ENCODE measurements at places on chromosomes 16 and 17.

DNA sequence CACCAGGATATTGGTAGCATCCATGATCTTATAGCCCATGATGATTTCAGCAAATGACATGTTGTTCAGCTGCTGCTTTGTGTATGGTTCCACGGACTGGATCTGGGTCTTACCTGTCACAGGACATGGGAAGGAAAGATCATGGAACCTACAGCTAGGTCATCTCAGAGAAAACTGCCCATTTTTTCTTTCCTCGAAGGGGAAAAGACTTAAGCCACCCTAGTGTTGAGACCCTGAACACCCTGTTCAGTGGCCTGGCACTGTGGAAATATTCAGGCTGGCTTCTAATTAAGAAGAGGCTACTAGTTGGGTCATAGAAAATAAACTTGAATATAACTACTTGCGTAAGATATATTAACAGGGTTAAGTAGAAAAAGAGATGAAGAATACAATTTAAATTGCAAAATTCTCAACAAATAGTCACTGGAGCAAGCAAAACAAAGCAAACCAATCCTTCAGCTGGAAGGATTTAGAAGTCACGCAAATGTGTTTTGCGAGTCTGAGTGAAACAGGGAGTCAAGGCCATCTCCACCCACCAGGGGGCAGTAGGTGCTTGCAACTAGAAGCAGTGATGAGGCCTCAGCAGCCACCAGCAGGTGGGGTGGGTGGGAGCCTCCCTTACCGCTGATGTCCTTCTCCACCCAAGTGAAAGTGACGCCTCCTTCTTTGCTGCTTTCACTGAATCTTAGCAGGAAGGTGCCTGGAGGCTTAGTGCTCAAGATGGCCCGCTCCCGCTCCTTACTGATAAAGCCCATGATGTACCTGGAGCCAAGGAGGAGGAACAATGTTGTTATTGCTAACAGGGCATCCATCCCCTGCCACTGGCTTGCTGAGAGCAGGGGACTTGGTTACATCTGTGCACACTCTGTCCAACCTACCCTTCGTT, 34.3 kb downstream of the STAT5A start:
- DNase-seq, result peak; percentile 90

DNA sequence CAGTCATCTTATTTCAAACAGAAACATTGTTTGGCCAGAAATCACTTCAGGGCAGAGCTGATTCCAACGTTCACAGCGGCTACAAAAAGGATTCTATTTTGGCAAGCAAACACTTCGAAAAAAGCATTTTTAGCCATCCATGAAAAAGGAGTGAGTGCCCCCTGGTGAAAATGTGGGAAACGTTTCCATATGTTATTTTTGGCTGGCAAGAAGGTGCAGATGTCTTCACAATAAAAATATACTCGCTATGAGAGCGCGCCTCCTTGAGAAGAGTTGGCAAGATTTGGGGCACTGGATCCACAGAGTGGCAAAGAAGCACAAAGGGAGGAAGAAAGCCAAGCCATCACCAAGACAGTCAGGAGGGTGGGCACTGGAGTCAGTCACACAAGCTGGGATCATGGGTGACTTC, 191.1 kb downstream of the CHD9NB start:
- no peak for DNase-seq

GRCh38 chr16:67192781-67193361, 916 bp downstream of the E2F4 start:
- DNase-seq, result no peak

DNA sequence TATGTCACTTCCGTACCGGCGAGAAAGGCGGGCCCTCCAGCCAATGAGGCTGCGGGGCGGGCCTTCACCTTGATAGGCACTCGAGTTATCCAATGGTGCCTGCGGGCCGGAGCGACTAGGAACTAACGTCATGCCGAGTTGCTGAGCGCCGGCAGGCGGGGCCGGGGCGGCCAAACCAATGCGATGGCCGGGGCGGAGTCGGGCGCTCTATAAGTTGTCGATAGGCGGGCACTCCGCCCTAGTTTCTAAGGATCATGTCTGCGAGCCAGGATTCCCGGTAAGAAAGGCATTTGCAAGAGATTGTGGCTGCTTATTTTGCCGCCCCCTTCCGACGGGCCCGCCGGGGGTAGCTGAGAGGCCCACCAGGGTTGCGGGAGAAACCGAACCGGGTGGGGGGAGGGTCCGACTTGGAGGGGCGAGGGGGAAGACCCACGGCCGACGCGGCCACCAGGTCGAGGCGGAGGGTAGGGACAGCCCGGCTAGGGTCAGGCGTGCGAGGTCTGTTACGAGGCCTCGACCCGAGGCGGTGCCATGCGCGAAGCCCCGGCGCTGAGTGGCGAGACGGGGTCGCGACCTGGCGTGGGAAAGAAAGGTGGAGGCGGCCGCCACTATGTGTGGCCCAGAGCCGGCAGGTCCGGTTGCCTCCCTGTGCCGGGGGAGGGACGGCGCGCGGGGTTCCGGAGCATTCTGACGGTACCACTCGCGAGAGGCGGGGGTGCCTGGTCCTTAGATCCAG, 6.7 kb upstream of the CD68 start:
- DNase-seq, result peak; percentile 100

DNA sequence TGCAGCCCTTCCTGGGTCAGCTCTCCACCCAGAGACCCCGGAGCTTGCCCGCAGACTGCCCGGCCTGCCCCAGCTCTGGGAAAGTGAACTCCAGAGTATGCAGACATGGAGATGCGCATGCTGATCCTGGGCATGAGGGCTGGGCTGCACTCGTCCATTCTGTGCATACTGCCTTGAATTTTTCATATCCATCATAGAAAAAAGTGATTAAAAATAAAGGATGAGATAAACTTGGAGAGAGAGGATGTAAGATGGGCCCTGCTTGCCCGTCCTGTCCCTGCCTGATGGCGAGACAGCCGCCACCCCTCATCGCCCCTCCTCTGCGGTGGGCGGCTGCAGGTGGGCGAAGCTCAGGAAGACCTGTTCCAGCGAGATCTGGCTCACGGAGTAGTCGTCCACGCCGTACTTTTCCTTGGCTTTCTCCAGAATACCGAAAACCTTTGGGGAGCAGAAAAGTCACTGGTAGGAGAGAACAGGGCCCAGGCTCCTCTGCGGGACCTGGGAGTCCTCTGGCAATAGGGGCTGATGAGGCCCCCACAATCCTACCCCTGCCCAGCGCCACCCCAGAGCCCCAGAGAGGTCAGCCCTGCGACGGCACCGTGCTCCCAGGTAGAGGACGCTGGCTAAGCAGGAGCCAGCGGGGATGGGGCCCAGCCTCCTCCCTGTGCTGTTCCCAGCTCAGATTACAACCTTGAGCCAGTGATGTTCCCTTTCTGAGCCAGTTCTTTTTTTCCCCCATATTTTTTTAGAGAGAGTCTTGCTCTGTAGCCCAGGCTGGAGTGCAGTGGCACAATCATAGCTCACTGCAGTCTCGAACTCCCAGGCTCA, 8.7 kb upstream of the RNPS1 start:
- DNase-seq, result no peak

DNA sequence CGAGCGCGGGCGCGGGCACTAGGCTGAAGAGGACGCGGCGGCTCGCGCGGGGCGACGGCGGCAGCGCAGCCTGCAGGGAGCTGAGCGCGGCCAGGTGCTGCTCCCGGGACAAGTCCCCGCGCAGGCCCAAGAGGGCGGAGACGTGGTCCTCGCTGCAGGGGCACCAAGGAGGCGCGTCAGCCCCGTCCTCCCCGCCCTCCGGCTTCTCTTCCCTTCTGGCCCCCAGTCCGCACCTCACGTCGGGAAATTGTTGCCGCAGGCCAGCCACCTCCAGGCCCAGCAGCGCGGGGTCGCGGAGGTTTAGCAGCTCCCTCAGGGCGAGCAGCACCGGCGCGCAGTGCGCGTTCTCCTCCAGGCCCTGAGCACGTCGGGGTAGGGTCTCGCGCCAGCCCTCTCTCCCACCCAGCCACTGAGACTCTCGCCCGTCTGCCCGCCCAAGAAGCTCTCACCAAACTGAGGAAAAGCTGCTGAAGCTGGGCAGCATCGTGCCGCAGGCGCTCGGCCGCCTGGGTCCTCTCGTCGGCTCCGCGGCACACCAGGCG, 761 bp upstream of the MATCAP1 start:
- no peak for DNase-seq

- no peak for DNase-seq
These were observed 42.2 kb downstream of the CCDC57 start for GRCh38 chr17:82170412-82170961.

DNA sequence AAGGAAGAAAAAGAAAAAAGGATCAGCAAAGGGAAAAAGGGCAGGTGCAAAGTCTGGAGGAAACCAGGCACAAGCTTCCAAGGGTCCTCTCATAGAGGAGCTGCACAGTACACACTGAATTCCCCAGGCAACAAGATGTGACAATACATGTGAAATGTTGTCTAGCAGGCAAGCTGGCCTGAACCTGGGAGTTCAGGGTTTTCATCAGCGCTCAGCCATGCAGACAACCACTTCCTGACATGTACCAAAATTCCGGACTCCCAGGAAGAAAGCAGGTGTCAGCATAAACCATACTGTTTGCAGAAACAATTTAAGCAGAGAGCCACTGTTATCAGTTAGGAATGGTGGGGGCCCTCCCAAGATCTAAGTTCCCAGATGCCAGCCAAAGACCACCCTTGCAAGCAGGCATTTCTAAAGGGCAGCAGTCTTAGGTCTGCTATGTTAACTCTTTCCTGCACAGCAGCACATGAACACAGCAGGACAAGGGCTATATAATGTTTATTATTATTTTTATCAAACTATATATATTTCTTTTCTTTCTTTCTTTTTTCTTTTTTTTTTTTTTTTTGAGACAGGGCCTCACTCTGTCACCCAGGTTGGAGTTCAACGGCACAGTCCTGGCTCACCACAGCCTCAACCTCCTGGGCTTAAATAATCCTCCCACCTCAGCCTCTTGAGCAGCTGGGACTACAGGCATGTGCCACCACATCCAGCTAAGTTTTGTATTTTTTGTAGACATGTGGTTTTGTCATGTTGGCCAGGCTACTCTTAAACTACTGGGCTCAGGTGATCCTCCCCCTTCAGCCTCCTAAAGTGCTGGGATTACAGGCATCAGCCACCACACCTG, 10.1 kb downstream of the TK2 start:
- DNase-seq, result no peak

GRCh38 chr17:59028328-59028727, 78.4 kb downstream of the TRIM37 start:
- no peak for DNase-seq

- no peak for DNase-seq
These were observed 74.1 kb downstream of the NTN1 start for GRCh38 chr17:9095390-9095789.

Measured in activated CD4-positive, alpha-beta T cell treated with anti-CD3 and anti-CD28 coated beads for 1 hour (primary cell).